Activated CD8-positive, alpha-beta memory T cell treated with anti-CD3 and anti-CD28 coated beads for 48 hours (primary cell): ENCODE measurements at places on chromosomes 5 and 9.

DNA sequence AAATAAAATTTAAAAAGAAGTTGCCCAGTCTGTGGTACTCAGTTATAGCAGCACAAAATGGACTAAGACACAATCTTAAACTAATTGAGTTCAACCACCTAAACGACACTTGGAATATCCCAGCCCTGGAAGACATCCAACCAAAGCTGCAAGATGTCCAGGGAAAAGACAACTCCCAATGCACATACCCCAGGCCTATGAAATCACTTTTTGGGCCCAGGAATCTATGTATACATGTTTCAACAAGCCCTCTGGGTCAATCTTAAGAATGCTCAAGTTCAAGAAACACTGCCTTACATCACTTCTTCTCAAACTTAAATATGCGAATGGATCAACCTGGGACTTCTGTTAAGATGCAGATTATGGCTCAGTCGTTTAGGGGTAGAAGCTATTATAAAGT is 148.6 kb downstream of the ELAVL2 start:
- DNase-seq: no peak

GRCh38 chr5:142779163-142779840 is 9.1 kb downstream of the ARHGAP26 start:
- no peak for DNase-seq

- DNase-seq: no peak
Measured at GRCh38 chr9:136561779-136562178, 15.9 kb upstream of the NOTCH1 start.

DNA sequence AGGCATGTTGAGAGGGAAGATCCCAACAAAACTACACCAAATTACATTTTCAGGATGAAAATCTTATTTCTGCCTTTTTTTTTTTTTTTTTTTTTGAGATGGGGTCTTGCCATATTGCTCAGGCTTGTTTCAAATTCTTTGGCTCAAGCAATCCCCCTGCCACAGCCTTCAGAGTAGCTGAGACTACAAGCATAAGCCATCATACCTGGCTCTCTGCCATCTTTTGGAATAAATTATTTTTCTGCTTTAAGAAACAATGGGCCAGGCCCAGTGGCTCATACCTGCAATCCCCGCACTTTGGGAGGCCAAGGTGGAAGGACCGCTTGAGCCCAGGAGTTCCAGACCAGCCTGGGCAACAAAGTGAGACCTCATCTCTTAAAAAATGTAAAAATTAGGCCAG is 14.3 kb downstream of the AFF4 start:
- no peak for DNase-seq

DNA sequence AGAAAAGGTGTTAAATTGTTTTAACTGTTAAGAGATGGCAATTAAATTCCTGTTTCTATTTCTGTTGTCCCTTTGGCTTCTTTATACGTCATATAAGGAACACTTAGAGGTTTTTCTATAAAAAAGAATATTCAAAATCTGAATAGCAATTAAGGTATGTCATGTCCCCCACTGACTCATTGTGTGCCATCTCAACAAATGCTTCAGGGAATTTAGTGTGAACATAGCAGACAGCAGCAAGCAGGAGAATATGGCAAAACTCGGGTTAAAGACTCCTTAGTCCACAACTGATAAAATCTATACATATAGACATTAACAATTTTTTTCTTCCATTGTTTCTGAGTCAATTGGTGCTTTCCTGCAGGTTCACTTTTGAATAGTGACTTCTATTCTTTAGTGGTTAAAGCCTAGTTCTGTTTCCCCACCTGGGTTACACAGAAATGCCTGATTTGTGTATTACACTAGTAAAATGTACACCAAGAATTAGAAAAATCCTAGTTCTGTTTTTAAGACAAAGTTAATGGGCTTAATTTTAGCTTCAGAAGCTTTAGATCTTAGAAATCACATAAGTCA is 17.9 kb upstream of the RPS23 start:
- DNase-seq: no peak

DNA sequence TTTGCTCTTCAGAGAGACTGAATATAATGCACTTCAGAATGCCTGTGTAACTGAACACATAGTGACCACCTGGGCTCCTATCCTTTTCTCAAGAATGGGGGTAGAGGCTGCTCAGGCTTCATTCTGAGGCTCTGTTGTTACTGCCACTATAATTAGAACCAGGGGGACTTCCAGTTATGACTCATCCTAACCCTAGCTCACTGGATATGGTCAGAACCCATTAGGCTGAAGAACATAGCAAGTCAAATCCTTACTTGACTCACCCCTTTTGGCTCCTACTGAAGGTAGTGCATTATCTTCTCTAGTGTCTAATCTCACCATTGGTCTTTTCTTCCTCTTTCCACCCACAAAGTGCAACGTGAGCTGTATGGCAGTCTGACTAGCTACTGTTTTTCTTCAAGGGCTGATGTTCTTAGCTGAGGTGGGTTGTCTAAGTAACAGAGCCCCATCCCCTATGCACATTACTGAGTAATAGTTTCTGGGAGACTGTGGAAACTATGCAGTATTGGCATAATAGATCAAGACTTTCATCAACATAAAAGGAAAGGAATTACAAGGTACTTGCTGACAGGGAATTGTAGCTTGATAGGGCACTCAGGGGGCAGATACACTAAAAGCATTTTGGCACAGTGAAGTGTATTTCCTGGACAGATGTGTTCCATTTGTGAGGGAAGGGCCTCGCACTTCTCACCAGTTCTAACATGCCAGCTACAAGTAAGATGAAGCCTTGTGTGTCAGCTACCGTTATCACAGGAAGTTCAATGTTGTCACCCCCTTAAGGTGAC is 431.0 kb upstream of the MEF2C start:
- DNase-seq: no peak

GRCh38 chr5:63409737-63410136 is 552.5 kb downstream of the HTR1A start:
- DNase-seq: no peak

- DNase-seq: no peak
Measured at GRCh38 chr9:12790001-12790400, 15.2 kb downstream of the LURAP1L start.

GRCh38 chr9:134304261-134304660 is 22.0 kb upstream of the RXRA start:
- DNase-seq: no peak

DNA sequence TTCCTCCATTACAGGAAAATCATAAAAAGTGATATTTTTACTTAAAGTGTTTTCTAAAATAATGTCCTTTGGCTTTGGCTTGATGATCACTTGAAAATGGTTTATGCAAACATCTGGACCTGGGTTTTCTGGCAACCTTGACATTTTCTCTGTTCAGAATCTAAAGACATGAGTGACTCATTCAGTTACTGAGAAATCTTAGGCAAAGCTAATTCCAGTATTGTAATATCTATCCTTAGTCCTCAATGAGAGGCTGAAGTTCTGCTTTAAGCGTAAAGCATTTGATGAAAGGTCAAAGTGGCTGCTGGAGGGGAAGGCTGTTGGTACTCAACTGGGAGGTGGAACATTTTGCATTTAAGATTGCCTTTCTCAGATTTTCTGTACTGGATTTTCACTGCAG is 2.3 kb downstream of the MAN2A1 start:
- no peak for DNase-seq

DNA sequence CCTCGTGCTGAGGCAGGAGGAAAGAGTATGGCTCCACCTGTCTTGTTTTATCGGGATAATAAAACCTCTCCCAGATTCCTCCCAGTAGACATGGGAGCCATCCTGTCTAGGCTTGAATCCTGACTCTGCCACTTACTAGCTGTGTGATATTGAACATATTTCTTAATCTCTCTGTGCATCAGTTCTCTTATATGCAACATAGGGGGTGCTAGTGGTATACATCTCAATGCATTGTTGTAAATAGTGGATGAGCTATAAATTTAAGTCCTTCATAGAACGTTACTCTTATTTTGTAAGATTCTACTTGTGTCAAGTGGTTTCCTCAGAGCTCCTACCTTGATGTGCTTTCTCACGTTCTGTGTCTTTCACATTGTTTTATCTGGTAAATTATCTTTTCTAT is 417.7 kb upstream of the POU5F2 start:
- no peak for DNase-seq

DNA sequence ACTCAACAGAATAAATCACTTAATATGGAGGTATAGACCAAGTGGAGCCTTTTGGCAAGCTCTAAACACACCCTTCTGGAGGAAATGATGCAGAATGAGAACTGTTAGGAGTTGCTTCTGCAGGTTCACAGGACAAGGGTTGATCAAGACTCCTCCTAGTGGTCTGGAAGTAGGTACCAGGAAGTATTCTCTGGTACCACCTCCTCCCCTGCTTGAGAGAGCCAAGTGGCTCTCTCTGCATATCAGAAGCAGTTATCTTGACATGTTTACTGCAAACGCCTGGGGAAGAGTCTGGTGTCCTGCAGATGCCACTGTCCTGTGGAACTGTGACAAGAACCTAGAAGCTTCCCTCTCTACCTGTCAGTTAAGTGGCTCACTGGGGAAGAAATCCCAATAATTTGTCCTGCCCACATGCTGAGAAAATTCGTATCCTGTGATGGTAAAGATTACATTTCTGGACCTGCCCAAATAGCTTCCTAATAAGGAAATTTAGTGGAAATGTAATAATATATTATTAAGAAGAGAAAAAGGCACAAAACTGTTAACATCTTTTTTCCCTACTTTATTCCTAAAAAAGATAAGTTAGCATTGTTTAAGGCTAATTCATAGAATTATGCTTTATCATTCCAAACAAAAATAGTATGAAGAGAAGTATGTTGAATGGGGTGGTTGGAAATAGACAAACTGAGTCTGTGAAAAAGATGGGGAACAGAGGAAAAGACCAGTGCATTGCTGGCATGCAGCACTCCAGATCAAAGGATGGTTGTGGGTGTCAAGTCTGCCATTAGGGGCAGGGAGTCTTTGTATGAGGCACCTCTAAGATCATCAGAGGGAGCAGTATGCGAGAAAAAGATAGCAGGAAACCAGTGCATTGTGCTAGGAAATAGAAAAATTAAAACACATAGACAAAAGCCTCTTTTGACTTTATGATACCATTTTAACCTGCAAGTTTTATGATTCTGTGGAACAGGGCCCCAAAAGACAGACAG is 118.8 kb downstream of the CDC42SE2 start:
- no peak for DNase-seq

- no peak for DNase-seq
Measured at GRCh38 chr5:66904189-66904588, 292.4 kb downstream of the CD180 start.

- no peak for DNase-seq
Measured at GRCh38 chr5:151925340-151925739, 689 bp upstream of the GLRA1 start.

DNA sequence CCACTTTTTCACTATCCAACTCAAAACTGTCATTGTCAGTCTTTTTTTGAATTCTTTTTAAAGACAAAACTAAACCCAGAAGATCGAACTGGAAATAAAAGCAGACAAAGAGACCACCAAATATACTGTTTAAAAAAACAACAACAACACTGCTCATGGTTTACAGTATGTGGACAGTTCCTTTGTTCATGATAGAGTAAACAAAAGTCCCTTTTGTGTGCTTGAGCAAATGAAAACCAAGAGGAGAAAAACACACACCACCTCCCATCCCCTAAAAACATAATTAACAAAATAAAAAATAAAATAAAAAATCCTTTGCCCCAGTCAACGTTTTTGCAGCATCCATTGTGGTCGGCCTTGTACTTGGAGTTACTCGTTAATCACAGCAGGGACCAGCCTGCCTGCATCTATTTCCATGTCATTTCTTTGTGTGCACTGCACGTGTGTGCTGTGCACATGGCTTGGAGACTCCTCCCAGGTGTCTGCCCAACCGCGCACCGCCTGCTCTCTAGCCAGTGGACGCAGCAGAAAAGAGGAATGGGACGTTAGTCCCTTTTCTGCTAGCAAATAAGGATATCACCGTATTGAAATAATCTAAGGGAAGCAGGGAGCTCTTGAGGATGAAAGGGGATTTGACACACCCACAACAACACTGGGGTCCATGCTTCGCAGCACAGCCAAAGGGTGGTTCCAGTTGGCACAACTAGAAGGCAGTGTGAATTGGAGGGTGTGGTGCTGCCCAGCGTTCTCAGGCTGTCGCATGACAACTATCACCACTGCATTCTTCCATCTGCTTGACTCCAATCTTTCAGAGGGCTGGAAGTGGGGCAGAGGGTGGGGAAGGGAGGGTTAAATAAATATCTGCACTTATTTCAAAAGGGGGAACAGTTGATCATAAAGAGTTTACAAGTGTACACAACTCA is 130.0 kb downstream of the SEMA6A start:
- no peak for DNase-seq

- no peak for DNase-seq
Measured at GRCh38 chr5:158373608-158374395, 514.9 kb upstream of the CLINT1 start.
